ENCODE measurements at places on chromosomes 4 and X.

DNA sequence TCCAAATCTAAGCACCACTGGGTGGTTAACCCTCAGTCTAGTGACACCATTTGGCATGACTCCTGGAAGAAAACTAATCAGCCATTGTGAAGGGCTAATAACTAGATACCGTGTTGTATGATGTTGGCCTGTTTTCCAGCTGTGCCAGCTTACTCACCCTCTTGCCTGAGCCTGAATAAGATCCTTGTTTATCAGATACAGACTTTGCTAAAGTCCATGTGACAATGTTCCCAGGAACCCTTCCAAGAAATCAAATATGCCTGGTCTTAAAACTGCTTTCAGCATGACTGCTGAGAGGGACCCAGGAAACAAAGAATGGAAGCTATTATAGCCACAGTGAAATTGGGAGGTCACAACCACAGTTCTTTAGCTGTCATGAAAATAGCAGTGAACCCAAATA lies 640.8 kb upstream of the INTU start:
- peak; percentile 14 for DNase-seq

DNA sequence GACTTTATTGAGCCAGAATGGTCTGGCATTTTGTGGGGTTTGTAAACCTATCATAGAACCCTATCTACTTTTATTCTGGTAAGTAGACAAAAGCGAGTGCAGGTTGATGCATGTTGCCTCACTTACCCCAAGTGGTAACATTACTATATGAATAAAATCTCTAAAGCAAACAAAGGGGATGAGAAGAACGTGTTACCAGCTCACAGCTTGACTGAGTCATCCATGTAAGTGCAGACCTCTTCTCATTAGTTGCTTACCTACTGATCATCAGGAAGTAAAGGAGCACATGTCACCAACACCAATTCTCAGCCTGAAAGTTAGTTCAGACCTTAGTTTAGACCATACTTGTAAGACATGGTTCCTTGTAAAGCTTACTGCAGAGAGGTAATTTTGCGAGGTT lies 1328.3 kb downstream of the C4orf33 start:
- DNase-seq, result no peak

DNA sequence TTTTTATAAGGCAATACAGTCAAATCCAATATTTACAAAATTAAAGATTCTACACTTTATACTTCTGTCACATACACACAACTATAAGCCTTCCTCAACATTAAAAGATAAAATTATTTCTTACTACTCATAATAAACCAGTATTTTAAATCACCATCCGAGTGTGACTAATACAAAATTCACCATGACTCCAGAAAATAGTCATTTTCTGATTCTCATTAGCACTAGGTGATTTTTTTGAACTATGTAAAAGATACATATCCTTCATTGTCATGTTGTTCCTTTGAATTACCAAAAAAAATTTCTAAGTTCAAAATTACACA lies 646 bp upstream of the SLC7A11 start:
- no peak for DNase-seq

DNA sequence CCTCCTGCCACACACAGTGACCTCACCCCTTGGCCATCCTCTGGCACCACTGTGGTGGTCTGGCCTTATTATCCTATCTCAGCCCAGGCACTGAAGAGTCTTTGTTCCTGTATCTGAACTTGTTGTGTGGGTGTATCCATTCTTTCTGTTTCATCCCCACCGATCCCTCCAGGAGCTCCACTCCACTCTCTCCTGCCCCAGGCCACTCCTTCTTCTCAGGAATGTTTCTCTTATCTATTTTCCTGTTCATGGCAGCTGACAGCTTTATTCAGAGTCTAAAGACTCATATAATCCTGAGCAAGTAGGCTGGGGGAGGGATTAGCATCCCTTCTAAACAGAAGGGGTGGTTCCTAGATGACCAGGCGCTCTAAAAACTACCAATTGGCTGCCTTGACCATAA lies 150.0 kb downstream of the ANAPC10 start:
- DNase-seq, result no peak

DNA sequence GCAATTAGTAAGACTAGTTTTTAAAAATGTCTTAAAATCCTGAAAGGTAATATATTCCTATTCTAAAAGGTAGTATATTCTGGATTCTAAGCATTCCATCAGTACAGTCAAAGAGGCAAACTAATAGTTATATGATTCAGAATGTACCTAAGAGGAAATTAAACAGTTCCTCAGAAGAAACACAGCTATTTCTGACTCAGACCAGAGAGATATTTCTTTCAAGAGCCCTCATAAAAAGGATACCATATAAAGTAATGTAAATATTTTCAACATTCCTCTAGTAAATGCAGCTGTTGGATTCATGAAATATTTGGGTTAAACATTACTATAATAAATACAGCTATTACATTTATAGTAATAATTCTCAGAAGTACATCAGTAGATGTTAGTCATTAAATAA lies 358.3 kb downstream of the MAGEB5 start:
- peak; percentile 60 for DNase-seq

DNA sequence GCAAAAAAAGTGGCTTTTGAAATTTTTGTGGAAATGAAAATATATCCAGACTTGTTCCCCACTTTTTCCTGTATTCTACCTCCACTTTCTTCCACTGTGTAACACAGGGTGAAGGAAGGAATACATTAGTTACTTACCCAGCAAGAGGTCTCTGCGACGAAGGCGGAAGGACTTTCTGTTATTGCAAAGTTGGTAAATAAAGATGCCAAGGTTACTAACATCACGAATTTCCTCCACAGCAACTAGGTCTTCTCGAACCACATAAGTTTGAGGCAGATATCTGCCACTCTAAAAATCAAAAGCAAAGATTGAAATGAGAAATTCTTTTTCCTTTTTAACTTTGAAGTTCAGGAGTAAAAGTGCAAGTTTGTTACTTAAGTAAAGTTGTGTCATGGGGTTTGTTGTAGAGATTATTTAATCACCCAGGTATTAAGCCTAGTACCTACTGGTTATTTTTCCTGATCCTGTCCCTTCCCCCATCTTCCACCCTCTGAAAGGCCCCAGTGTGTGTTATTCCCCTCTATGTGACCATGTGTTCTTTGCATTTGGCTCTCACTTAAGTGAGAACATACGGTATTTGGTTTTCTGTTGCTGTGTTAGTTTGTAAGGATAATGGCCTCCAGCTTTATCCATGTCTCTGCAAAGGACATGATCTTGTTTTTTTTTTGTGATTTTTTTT lies 5.8 kb downstream of the ITM2A start:
- DNase-seq, result no peak

DNA sequence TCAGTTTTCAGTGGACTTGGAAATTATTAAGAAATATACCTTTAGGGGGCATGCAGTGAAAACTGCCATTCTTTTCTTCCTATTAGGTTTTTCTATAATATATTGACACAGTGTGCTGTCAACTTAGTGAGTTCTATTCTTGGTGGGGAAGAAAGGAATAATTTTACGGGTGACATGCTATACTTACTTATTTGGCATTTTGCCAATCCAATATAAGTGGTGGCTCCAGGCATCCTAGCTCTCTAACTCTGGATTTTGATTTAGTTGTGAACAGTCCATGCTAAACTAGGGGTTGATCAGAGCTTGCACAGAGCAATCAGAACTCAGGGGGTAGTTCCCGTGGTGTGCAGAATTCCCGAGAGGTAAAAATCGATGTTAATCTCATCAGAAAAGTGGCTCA lies 277.7 kb upstream of the FTHL17 start:
- no peak for DNase-seq

DNA sequence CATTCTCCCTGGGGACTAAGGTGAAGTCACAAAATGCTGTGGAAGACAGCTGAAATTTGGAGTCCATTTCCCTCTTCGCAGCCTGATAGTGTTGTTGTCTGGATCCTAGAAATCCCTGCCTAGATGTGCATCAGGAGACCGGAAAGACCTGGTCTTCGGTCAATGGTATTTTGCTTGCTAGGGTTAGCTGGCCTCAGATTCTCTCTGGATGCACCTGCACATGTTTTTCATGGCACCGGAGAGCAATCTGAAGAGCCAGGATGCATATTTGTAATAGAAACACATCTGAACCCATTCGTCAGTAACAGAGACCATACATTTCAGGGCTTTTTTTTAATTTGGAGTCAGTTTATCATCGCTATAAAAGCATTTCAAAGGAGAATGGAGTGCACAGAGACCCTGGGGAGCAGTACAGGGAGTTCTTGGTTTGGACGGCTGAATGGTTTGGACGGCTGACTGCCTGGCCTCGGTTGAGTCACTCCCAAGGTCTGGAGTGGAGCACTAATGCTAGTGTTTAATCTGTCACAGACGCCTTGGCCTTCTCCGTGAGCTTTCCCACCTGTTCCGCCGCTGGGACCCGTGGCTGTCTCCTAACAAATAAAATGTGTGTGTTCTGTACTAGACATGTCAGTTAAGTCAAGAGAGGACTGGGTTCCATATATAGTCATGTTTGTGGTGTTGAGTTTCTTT lies 7.5 kb upstream of the PDLIM3 start:
- peak; percentile 73 for DNase-seq

Data from fibroblast of upper back skin (primary cell).